ENCODE measurements at places on chromosomes 12 and 14. TPM values are rescaled to one million over a fixed set of nuclear protein-coding genes. Genes with fewer than 3 reads are reported as not detected.
A peak's percentile ranks its signal among the peaks of the same experiment; 100 is the strongest.

CDCA3 gene
- 2.9 TPM for total RNA-seq

SLCO1A2 gene
- total RNA-seq = 3.5 TPM

MNAT1 gene
- total RNA-seq = 21.5 TPM

BEST3 gene
- not detected for total RNA-seq

PRKAG1 gene
- total RNA-seq = 49.2 TPM

CTSG gene
- 12.2 TPM for total RNA-seq

ADAM20 gene
- 1.5 TPM for total RNA-seq

POTEM gene
- not detected for total RNA-seq

PLCZ1 gene
- not detected for total RNA-seq

DEPDC4 gene
- 2.0 TPM for total RNA-seq

HELB gene
- 6.4 TPM for total RNA-seq

DTX1 gene
- 6.8 TPM for total RNA-seq

CLEC12A gene
- 88.3 TPM for total RNA-seq

TEDC1 gene
- total RNA-seq = 10.6 TPM

DNA sequence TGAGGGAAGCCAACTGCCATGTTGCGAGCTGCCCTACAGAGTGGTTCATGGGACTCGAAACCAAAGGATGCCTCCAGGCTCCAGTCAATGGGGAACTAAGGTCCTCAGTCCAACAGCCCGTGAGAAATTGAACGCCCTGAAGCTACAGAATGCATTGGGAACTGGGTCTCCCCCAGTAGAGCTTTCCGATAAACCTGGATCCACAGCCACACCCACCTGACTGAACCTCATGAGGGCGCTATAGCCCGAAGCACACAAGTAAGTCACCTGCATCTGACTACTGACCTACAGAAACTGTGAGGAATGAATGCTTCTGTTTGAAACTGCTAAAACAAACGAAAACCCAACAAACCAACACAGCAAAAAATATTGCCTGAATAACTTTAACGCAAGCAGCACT is 1297.7 kb downstream of the AACS start:
- no peak overlapping the region for H3K27ac ChIP-seq
- H3K36me3 ChIP-seq = no peaks in the 10 kb centered on the region

DNA sequence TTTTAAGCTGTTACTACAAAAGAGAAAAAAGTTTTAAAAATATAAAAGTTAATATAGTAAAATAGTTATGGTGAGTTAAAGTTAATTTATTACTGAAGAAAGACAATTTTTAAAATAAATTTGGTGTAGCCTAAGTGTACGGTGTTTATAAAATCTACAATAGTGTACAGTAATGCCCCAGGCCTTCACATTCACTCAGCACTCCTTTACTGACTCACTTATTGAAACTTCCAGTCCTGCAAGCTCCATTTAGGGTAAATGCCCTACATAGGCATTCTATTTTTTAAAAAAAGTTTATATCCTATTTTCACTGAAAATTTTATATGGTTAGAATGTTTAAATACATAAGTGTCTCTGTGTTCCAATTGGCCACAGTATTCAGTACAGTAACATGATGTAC is 769.5 kb upstream of the NOVA1 start:
- H3K27ac ChIP-seq = no peak overlapping the region
- no peak overlapping the region for H3K4me3 ChIP-seq
- no peaks in the 10 kb centered on the region for H3K4me1 ChIP-seq

DNA sequence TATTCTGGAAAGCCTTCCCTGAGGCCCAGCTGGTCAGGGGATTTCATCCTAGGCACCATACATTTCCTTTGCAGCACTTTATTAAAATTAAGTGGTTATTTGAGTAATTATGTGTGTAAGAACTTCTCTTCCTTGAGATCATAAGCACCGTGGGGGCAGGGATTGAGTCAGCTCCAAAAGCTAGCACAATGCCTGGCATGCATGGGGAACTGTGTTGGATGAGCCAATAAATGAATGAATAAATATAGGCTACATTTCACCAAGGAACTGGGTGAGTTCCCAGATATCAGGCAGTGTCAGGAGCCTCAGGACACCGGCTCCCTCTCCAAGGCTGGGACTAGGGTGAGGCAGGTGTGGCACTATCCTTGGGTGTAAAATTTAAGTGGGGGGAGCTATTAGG is 82.8 kb upstream of the FBXO21 start:
- H3K36me3 ChIP-seq = no peaks in the 10 kb centered on the region
- peaks cover 6% of the 10 kb centered on the region for H3K27me3 ChIP-seq
- no peak for DNase-seq
- no peak overlapping the region for H3K27ac ChIP-seq
- H3K4me1 ChIP-seq = no peaks in the 10 kb centered on the region

GRCh38 chr12:58171914-58172313 is 230.5 kb downstream of the ATP23 start:
- no peaks in the 10 kb centered on the region for H3K27me3 ChIP-seq
- no peak overlapping the region for H3K27ac ChIP-seq
- H3K36me3 ChIP-seq = no peaks in the 10 kb centered on the region
- no peaks in the 10 kb centered on the region for H3K4me1 ChIP-seq
- H3K4me3 ChIP-seq = no peak overlapping the region

DNA sequence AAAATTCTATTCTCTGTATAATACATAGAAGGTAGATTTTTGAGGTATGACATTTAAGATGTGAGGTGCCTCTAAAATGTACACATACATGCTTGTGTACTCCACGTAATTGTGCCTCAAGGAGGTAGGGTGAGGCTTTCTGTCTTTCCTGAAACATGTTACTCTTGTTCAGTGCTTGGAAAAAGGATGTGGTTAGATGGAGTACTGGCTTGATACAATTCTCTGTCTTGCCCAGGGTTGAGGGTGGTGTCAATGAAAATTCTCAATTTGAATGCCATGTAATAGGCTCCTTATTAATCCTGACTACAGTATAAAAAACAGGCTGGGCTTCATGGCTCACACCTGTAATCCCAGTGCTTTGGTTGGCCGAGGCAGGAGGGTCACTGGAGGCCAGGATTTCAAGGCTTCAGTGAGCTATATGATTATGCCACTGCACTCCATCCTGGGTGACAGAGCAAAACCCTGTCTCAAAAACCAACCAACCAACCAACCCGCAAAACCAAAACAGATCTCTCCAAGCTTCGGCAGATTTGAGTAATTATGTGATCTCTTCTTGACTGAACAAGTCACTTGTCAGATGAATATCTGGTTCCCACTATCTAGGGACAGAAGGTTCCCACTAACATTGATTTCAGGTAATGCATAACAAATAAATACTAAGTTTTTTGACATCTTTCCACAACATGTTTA is 41.6 kb downstream of the RCOR1 start:
- no peak overlapping the region for H3K27ac ChIP-seq
- no peak overlapping the region for H3K4me3 ChIP-seq
- H3K36me3 ChIP-seq = no peaks in the 10 kb centered on the region
- no peak for DNase-seq

DNA sequence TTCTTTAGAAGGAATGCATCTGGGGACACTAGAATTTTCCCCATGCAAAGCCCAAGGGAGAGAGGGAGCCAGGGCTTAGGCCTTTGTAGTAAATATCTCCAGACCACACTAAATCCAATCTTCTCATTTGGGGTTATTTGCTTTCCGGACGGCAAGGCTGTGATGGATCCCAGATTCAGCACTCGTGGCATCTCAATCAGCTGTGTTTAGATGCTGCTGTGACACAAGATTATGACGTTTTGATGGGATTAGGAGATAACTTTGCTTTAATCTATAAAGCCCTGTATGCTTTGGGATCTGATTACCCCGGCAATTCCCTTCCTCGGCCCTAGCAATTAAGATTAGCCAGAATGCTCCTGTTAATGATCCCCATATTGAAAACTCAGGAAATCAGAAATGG is 686.7 kb upstream of the TBX3 start:
- no peaks in the 10 kb centered on the region for H3K4me1 ChIP-seq
- DNase-seq = no peak
- H3K36me3 ChIP-seq = no peaks in the 10 kb centered on the region
- H3K27ac ChIP-seq = no peak overlapping the region
- no peak overlapping the region for H3K4me3 ChIP-seq

- H3K36me3 ChIP-seq = no peaks in the 10 kb centered on the region
- H3K27ac ChIP-seq = no peak overlapping the region
- H3K4me3 ChIP-seq = no peak overlapping the region
- H3K27me3 ChIP-seq = no peaks in the 10 kb centered on the region
- H3K4me1 ChIP-seq = no peaks in the 10 kb centered on the region
- no peak for DNase-seq
These were observed 63.5 kb upstream of the TMTC1 start for GRCh38 chr12:29847246-29847645.

DNA sequence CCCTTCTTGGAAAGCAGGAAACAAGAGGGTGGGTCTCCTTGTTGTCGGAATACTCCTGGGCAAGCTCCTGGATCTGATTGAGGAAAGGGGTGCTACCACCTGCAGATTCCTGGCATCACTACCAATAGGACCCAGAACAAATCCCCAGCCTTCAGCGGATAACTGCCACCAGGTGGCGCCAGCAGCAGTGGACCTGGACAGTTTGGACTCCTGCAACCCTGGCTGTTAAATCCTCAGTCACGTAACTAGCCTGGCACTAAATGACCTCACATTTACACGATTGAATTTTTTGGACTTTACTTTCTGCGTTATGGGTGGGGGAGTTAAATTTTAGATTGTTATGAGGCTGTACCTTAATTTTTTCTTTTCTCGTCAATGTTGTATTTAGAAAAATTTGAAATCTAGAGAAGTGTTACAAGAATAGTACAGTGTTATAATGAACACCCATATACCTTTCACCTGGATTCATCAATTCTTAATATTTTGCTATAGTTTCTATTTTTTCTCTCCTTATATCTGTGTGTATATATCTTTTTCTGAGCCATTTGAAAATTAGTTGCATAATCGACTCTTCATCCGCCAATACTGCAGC is 95.6 kb downstream of the GAS2L3 start:
- H3K36me3 ChIP-seq = no peaks in the 10 kb centered on the region
- no peaks in the 10 kb centered on the region for H3K4me1 ChIP-seq
- DNase-seq = peak; percentile 79

DNA sequence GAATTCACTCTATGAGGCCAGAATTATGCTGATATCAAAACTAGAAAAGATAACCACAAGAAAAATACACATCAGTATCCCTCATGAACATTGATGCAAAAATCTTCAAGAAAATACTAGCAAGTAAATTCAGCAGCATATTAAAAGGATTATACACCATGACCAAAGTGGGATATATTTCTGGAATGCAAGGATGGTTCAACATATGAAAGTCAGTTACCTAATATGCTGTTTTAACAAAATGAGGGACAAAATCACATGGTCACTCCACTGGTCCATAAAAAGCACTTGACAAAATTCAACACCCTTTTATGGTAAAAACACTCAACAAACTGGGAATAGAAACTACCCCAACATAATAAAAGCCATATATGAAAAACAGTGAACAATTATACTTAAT is 40.3 kb downstream of the TECPR2 start:
- no peak overlapping the region for H3K27ac ChIP-seq
- DNase-seq = no peak
- H3K4me1 ChIP-seq = no peaks in the 10 kb centered on the region
- peaks cover 13% of the 10 kb centered on the region for H3K36me3 ChIP-seq

DNA sequence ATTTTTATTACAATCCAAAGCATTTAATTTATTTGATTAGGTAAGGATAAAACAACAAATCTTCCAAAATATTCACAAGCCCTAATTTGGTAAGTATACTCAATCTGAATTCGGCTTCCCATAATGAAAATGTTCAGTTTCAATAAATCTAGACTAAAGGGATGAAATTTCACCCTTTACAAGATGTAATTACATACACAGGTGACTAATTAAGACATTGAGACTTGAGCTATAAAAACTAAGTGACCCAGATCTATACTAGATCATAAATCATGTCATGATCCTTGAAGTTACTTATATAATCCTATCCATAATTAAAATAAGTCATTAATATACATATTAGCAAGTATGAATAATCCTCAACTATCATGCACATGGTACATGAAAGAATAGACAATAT is 36.6 kb downstream of the LRP6 start:
- no peak for DNase-seq
- no peaks in the 10 kb centered on the region for H3K27me3 ChIP-seq
- no peaks in the 10 kb centered on the region for H3K36me3 ChIP-seq
- no peak overlapping the region for H3K27ac ChIP-seq
- peaks cover 24% of the 10 kb centered on the region for H3K4me1 ChIP-seq

DNA sequence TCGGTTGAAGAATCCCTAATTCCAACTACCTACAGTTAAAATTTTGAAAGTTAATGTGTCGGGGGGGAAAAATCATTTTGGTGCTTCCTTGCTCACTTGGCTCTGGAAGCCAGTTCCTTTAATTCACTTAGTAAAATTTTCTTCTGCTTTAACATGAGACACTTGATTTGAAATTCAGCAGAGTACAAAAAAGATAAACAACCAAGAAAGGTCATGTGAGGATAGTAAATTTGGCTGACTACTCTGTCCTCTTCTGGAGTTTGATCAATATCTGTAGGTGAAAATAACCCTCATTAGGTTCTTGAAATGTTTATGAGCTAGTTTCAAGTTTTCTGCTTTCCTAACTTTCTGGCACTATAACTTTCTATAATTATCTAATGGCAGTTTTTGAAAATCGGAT is 43.4 kb downstream of the KCNJ8 start:
- no peaks in the 10 kb centered on the region for H3K4me1 ChIP-seq
- no peak overlapping the region for H3K27ac ChIP-seq
- no peaks in the 10 kb centered on the region for H3K36me3 ChIP-seq

DNA sequence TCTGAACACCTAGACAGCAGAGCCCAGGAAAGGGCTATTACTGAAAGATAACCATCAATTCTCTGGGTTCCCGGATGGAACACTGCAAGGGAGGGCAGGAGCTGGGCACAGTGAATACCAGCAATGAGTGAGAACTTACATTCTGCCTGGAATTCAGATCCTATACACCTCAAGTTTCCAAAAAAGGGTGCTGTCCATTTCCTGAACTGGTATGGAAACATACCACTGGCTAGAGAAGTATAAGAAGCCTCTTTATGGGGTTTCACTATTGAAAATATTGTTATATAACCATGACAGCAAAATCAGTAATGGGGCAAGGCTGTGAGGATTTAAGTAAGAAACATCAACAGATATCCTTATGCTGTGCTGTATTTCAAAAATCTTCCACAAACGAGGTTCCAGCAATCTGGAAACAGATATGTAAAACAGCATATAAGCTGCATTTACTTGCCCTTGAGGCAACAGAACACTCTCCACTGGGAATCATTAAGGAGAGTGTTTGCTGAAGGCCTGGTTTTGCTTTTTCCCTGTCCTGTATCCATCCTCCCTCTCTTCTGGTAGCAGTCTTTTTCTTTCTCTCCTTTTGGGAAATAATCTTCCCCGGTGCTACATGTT is 53.3 kb upstream of the GTF2A1 start:
- no peaks in the 10 kb centered on the region for H3K27me3 ChIP-seq
- DNase-seq = no peak
- no peak overlapping the region for H3K4me3 ChIP-seq
- peaks cover 6% of the 10 kb centered on the region for H3K4me1 ChIP-seq
- H3K36me3 ChIP-seq = no peaks in the 10 kb centered on the region

- H3K4me3 ChIP-seq = no peak overlapping the region
- no peaks in the 10 kb centered on the region for H3K4me1 ChIP-seq
- no peaks in the 10 kb centered on the region for H3K27me3 ChIP-seq
These were observed 946.2 kb downstream of the BCL11B start for GRCh38 chr14:98325761-98326160.

- H3K36me3 ChIP-seq = no peaks in the 10 kb centered on the region
- no peak overlapping the region for H3K4me3 ChIP-seq
- H3K27me3 ChIP-seq = no peaks in the 10 kb centered on the region
- H3K27ac ChIP-seq = no peak overlapping the region
These were observed 164.8 kb upstream of the NRXN3 start for GRCh38 chr14:78005325-78005724.

GRCh38 chr12:64229796-64230195 is 7.7 kb upstream of the KICS2 start:
- DNase-seq = no peak
- H3K27ac ChIP-seq = no peak overlapping the region
- no peaks in the 10 kb centered on the region for H3K27me3 ChIP-seq
- no peaks in the 10 kb centered on the region for H3K4me1 ChIP-seq
- no peak overlapping the region for H3K4me3 ChIP-seq

- no peaks in the 10 kb centered on the region for H3K36me3 ChIP-seq
- H3K4me3 ChIP-seq = no peak overlapping the region
- H3K4me1 ChIP-seq = no peaks in the 10 kb centered on the region
These were observed 775.7 kb downstream of the SLC6A15 start for GRCh38 chr12:84136862-84137367.
